H4 (cell line): ENCODE measurements at places on chromosomes 1 and 21.

DNA sequence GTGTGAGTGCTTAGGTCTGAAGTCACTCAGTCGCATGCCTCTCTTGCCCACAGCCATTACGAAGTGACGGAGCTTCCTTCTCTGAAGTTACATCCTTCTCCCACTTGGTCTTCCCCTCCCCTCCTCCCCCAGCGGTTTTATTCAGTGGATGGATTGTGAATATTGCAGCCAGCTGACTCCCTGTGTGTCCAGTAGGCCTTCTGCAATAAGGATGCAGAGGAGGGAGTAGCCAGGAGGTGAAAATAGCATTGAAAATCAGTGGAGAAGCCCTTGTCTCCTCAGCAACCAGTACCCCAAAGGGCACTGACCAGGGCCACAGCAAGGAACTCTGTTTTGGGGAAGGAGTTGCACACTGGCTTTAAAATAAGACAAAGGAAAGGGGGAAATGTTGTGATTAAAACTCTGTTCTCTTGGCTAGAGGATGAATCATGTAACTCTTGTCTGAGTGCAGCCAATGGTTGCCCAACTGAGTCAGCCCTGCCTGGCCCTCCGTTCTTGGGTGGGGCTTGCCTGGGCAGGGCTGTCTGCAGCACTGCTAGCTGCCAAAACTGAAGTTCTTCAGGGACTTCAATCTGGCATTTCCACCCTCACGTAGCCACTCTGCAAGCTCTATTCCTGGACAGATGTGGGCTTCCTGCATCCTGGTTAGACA is 4.3 kb downstream of the S100A10 start:
- DNase-seq: peak; percentile 71

- DNase-seq: no peak
Observed at GRCh38 chr1:201164645-201165044, 10.4 kb upstream of the TMEM9 start.

- no peak for DNase-seq
Observed at GRCh38 chr1:242146652-242147051, 147.8 kb upstream of the MAP1LC3C start.

DNA sequence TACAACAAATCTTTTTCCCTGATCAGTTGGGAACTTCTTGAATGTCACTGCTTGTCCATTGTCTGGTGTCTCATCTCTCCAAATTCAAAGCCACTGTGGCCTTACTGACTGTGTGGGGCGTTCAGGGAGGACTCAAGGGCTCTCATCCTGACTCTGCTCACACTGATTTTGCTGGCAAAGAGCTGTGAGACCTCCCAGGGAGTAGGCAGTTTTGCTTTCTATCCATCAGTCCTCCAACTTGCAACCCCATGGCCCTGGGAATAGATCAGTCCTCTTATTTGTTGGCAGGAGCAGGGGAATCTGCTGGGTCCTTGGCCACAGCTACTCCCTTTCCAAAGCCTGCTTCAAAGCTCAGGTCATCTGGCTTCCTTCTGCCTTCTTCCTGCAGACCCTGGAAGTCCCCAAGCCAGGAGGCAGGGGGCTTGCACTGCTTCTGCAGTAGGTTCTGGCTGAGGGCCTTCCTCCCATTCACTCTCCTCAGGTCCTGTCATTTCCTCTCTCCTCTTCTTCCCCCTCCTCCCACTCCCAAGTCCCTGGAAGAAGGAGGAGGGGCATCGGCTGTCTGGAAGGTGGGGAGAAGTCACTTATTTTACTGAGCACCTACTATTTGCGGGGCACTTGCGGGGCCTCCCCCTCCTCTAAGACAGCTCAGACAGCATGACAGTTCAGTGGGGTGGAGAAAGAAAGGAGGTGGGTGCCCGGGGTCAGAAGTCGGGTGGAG is 876 bp upstream of the NAV1 start:
- peak; percentile 54 for DNase-seq

DNA sequence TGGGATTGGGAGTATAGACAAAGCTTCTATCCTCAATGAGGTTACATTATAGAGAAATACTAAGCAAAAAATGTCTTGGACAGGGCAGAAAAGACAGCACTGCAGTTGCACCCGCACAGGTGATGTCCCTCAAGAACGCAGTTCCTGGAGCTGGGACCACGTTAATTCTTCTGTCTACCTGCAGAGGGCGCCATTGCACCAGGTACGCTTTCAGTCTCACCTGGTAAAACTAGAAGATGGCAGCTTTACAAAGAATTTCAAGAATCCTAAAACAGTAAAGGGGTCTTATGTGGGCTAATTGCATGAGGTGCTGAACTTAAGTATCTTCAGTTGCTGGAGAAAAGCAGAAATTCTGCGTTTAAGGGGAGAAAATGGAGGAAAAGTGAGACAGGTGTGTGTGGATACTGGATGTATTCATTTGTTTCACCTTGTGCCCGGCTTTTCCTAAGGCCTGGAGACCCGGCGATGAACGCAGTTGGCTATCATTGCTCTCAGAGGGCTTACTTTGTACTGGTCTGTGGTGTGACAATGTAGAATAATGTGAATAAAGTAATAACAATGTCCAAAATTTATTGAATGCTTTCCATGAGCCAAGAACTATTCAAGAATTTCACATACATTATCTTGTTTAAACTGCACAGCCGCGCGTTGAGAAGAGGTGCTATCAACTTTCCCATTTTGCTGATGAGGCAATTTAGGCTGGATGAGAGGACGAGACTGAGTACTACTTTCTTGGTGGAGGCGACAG is 276.3 kb upstream of the GREM2 start:
- peak; percentile 30 for DNase-seq

DNA sequence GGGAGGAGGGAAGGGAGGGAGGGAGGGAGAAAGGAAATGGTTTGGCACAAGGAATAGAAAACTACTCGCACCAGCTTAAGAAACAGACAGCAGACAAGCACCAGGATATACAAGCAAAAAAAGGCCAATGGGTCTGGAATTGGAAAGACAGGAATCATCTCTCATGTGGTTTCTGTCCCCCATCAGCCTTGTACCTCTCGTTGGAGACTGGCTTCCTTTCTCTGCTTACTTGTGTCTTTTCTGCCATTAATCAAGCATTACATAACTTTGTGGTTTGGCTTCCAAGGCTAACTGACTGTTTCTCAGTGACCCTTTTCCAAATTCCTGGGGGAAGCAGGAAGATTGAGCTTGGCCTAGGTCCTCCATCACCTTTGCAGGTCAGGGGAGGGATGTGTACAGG is 11.8 kb upstream of the RALGPS2 start:
- peak; percentile 23 for DNase-seq

DNA sequence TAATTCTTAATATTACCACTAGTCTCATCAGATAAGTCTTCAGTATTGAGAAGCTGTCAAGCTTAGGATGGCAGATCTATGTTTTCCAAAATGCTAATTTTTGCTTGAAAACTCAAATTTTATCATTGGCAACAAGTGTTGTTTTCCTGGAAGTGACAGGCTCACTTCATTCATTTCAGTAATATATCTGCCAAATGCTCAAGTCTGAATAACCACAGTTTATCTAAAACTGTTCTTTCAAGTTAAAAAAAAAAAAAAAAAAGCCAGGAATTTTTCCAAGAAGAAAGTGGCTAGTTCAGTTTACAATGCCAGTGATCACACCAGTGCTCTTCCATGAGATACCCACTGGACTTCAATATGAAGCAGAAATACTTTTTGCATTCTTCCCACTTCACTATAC is 20.6 kb downstream of the SMYD2 start:
- DNase-seq: no peak

- DNase-seq: no peak
Observed at GRCh38 chr1:108043707-108044106, 78.7 kb upstream of the VAV3 start.

GRCh38 chr1:234941321-234942011 is 187.2 kb downstream of the TOMM20 start:
- no peak for DNase-seq

DNA sequence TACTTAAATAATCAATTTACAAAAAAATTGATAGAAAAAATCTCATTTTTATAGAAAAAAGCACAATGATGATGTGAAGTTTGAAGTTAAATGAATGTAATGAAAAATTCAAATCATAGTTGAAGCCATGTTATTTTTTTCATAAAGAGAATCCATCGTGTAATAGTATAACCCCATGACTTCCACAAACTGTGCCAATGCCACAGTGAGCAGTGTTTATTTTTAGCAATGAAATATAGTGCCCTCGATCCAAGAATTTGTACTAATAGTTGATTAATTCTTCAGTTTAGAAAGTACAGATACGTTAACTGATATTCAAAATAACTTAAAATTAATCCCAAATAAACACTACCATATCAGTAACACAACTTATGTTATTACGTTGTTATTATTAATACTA is 225.9 kb downstream of the PTPRC start:
- DNase-seq: no peak

GRCh38 chr1:109780982-109781381 is 17.3 kb upstream of the EPS8L3 start:
- DNase-seq: no peak

DNA sequence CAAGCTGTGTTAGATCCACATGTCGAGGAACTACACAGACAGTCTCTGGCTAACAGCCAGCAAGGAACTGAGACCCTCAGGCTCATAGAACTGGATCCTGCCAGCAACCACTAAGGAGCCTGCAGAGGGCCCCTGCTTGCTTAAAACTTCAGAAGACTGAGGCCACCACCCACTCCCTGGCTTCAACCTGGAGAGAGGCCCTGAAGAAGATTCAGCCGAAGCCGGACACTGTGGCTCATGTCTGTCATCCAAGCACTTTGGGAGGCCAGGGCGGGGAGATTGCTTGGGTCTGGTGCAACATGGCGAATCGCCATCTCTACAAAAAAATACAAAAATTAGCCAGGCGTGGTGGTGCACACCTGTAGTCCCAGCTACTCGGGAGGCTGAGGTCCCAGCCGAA is 92.6 kb upstream of the TMPRSS2 start:
- no peak for DNase-seq

DNA sequence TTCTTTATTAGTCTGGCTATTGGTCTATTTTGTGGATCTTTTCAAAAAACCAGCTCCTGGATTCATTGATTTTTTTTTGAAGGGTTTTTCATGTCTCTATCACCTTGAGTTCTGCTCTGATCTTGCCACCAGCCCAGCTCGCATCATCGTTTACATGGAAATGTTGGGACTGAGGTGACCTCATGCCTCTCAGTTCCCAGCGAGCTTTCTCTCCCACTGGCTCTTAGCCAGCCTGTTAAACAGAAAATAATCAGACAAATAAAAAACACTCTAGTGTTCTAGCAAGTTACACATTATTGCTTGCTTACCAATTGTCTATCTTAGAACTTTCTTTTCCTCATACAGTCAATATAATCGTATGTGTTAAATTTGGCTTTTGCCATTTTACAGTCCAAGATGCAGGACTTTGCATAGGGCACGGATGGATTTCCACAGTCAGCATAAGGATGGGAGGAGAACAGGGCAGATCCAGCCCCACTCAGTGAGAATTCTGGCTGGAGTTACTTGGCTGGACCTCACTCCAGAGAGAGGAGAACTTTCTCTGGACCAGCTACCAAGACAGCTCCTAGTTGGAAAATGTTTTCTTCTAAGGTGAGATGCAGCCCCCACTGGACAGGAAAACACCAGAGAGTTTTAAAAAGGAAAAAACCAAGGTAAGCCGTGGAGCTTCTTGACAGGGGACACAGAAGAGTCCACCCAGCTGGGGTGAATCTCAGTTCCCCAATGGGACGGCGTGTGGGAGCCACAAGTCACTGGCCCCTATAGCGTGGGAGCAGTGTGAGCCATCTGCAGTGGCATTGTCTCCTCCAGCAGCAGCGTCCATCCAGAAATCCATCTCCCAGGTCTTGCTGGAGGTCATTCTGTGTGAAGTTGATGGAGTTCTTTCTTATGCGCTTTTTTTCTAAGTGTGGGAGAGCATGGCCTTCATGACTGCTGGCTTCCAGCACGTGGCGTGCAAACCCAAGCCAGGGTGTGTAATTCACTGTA is 17.6 kb downstream of the PGBD2 start:
- peak; percentile 43 for DNase-seq

GRCh38 chr21:20877976-20878375 is 120.2 kb upstream of the NCAM2 start:
- no peak for DNase-seq

DNA sequence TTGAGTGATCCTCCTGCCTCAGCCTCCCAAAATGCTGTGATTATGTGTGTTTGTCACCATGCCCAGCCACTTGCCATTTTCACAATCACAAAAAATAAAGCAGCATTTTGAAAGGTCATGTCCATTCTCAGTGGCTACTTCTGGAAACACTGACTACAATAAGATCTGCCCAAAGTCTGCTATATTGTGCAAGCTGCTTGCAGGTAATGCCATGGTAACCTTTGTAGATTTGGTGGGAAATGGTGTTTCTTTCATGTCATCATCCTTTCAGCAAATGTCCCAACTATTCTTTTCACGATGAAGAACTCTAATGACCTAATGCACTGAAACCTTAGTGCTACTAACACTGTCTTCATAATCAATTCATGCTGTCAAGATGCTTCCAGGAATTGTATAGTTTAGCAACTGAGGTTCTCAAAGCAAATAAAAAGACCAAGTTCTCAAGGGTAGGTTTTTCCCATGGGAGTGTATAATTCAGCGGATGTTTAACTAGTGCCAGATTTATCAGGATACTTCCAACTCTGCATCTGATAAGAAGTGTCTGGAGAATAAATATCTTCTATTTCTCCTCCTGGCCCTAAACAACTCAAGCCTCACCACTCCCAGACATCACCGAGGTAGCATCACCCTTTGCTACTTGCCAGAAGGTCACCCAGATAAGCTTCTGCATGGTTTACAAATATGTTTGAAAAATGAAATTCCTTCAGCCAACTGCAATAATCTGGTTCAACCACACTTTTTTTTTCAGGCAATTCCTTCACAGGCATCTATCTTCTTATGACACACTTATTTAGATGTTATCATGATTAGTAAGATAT is 132.0 kb upstream of the ZC3H11B start:
- DNase-seq: no peak

- no peak for DNase-seq
Observed at GRCh38 chr1:33175865-33176264, 6.0 kb downstream of the TRIM62 start.

DNA sequence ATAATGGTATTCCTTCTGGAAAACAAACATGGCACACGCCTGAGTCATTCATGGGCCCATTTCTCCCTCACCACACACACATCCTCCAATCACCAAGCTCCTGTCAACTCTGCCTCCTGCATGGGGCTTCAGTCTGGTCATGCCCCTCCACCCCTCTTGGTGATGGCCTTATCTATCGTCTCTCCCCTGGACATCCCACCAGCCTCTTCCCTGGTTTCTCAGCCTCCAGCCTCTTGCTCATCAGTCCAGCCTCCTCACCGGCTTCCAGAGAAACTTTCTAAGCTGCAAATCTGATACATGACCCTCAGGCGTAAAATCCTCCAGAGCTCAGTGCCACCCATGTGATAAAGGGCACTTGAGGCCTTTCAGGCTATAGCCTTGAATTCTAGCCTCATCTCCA is 243.9 kb downstream of the FOXD2 start:
- no peak for DNase-seq

DNA sequence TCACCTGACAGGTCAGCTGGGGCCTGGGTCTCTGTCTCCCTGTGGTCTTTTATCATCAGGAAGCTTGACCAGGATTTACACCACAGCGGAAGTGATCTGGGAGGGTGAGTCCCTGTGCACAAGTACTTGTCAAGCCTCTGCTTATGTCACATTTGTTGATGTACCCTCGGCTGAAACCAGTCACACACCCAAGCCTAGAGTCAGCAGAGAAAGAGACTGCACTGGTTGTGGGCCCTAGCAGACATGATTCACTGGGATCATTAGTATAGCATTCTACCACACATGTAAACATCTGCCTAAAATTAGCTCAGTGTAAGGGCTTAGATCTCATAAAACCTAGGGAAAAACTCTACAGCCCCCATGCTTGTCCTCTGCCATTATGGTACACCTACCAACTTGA is 79.3 kb upstream of the LAMC2 start:
- peak; percentile 37 for DNase-seq
